ENCODE measurements at places on chromosomes 13 and 19.

GRCh38 chr19:16899566-16900075 lies 10.8 kb downstream of the F2RL3 start:
- no peak for DNase-seq

GRCh38 chr13:24241336-24241735 lies 68.0 kb upstream of the C1QTNF9 start:
- no peak for DNase-seq

DNA sequence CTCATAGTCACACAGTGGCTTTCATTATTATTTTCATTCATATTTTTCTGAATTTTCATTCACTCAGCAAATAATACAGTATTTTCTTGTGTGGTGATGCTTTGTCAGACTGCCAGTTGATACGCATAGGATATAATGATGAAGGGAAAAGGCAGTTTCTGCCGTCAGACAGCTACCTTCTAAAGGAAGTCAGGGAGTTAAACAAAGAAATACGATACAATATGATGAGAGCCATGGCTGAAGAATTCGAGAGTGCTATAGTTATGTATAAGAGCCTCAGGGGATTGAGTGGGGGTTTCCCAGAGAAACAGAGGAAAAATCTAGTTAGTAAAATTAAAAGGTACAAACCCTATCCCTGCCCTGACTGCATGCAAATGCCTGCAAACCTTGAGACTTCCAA lies 479.1 kb downstream of the OLFM4 start:
- no peak for DNase-seq

DNA sequence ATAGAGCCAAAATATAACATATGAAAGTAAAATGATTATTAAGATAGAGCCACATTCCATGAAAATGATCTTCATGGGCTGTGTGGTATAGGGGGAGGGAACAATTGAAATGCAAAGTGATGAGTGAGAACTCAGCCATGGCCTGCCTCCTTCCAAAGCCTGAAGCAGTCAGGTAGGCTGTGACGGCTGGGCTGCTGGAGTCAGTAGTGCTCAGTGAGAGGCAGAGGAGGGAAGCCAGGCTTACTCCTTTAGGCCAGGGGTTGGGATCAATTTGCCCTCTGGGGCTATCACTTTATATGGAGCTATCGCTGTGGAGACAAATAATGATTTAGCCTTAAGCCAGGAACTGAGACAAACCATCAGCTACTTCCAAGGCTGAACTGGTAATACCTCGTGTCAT lies 654.9 kb downstream of the FGF9 start:
- DNase-seq, result no peak

GRCh38 chr13:45765464-45765863 lies 63.3 kb downstream of the CBY2 start:
- no peak for DNase-seq

DNA sequence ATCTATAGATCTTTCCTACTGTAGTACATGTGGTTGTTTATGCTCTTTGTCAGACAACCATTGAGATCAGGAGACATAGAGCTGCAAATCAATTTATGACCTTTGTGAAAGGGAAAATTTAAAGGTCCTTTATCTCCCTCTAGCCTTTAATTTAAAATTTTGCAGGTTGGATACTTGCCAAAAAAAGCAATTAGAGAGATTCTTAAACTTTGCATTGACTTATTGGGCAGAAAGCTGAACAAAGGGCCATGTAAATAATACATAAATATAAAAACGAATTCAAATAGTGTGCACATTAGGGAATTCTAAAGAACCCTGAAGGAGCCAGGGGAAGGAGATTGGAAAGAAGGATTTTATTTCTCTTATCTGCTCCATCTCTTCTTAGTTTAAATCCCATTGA lies 22.0 kb upstream of the RB1 start:
- DNase-seq, result no peak

- DNase-seq, result no peak
These were observed 121.8 kb upstream of the VSTM2B start for GRCh38 chr19:29404015-29404414.

- no peak for DNase-seq
These were observed 3.4 kb downstream of the PCDH9 start for GRCh38 chr13:67226696-67227095.

DNA sequence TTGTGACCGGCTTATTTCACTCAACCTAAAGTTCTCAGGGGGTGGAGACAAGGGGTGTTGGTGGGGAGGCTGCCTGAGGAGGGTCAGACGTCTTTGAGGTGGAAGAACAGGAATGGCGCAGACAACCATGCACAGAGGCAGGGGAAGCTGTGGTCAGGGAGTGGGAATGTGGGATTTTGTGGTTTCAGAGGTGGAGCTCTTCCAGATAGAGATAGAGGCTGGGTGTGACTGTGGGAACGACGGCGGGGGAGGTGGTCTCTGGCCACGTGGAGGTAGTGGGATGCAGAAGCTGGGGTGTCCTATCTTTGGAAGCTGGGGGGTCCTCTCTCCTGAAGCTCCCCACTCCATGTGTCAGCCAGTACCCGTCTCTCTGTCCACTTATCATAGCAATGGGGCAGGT lies 7.8 kb upstream of the KLK14 start:
- no peak for DNase-seq

- DNase-seq, result no peak
These were observed 6.3 kb downstream of the TARM1 start for GRCh38 chr19:54074851-54075250.

GRCh38 chr13:109152311-109152820 lies 523.0 kb downstream of the MYO16 start:
- DNase-seq, result no peak

GRCh38 chr13:51923983-51924539 lies 62.3 kb downstream of the CCDC70 start:
- DNase-seq, result no peak

- no peak for DNase-seq
These were observed 1202.0 kb downstream of the EFNB2 start for GRCh38 chr13:105333416-105333815.

GRCh38 chr19:6753178-6754031 lies 13.8 kb downstream of the SH2D3A start:
- DNase-seq, result no peak

DNA sequence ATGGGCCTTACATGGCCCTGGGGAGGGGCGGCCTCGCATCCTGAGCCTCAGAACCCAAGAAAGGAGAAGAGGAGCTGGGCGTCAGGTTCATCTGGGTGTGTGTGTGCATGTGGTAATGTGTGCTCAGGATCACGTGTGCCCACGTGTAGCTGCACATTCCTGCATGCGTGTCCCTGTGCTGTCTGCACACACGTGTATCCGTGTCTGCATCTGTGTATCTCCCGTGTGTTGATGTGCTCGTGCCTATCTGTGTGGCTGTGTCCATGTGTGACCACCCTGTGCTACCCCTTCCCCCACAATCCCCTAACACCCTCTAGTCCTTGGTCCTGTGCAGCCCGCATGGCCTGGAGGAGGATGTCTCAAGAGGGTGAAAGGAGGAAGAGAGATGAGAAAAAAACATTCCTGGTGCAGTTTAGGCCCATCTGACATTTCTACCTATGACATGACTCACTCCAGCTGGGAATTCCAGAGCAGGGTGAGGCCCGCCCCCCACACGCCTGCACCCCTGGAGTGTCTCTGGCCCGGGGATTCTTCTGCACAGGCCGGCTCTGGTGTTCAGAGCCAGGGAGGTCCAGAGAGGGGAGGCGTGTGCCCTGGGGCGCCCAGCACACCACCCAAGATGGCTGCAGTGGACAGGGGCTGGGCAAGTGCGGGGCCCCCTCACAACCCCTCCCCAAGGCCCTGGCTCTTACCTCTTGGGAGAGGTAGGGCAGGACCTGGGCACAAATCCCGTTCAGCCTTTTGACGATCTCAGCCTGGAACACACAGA lies 7.1 kb downstream of the TLE5 start:
- peak; percentile 63 for DNase-seq

DNA sequence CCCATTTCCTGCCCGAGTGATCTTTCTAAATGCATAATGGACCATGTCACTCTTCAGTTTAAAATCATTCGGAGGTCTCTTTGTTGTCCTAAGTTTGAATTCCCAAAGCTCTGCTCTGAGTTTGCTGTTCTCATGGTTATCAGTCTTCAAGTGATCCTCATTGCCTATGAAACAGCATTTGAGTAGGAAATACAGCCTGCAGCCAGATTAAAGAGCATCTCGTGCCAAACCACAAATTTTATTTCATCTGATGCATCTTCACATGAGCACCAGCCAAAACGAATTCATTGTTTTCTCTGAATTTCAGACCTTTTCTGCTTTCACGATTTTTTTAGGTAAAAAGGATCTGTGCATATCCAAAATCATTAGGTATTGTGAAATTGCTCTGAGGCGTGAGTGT lies 299.6 kb downstream of the TDRD3 start:
- DNase-seq, result no peak

DNA sequence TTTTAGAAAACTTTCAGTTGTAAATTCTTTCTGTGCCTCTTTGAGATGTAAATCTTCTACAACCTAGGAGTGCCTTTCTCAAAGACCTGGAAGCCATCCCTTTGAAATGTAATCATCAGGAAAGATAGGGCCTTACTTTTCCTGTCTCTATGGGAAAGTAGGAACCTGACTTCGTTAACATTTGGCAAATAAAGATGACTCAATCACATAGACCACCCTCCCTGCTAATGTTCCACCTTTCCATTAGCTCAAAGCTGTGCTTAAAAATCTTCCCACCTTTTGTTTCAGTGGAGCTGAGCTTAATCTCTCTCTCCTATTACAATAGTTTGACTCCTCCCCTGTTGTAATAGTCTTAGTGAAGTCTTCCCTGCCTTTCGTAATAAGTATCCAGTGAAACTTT lies 247.7 kb downstream of the OLFM4 start:
- no peak for DNase-seq

DNA sequence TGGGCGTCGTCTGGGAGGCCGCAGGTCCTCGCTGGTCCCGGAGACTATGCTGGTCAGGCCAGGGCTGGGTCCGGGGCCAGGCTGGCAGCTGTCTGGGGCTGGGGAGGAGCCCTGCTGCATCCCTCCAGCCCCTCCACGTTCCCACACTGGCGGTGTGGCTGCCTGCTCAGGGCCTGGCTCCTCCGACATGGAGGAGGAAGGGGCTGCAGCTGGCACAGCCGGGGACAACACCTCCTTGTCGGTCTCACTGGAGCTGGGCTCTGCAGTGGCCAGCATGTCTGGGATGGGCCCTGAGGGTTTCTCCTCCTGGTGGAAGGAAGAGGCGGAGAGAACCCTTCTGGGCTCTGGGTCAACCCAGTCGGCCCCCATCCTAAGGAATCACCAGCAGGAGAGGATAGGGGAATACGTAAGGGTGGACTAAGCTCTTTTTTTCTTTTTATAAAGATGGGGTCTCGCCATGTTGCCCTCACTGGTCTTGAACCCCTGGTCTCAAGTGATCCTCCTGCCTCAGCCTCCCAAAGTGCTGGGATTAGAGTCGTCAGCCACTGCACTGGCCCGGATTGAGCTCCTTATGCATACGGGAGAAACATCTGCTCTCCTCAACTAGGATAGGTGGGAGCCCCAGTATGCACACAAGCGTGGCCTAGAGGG lies 806 bp downstream of the ZNF414 start:
- no peak for DNase-seq

- peak; percentile 83 for DNase-seq
These were observed at the start of gene LSR for GRCh38 chr19:35248310-35249145. Gene LSR, plus strand, starts transcription at chr19:35249002. Its CDS starts 21 bp downstream, at chr19:35249023.

DNA sequence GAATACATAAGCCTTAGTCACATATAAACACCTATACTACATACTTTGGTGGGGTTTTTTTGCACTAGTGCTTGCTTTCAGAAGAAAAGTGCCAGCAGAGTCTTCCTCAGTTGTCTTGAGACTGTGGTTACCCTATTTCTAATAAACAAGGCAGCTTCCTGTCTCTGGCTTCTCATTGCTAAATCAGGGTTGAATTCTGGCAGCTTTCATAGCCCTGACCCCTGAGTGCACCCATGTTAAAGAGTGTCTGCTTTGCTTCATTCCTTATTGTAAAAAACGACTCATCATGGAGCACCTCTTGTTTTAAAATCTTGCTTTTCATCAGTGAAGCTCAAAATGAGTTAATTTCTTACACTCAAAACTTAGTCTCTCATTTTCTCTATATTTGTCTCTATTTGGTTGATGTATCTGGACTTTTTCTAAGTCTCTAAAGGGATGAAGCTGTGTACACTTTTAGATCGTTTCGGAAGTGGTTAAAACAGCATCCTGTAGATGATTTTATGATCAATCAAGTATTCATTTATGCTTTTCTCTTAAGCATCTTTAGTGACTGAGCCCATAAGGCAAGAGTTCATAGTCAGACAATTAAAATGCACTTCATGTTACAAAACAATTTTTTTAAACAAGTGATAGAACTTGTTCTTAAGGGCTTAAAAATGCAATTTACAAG lies 72.1 kb downstream of the KLF12 start:
- no peak for DNase-seq

GRCh38 chr19:5498830-5499550 lies 43.8 kb downstream of the ZNRF4 start:
- no peak for DNase-seq

DNA sequence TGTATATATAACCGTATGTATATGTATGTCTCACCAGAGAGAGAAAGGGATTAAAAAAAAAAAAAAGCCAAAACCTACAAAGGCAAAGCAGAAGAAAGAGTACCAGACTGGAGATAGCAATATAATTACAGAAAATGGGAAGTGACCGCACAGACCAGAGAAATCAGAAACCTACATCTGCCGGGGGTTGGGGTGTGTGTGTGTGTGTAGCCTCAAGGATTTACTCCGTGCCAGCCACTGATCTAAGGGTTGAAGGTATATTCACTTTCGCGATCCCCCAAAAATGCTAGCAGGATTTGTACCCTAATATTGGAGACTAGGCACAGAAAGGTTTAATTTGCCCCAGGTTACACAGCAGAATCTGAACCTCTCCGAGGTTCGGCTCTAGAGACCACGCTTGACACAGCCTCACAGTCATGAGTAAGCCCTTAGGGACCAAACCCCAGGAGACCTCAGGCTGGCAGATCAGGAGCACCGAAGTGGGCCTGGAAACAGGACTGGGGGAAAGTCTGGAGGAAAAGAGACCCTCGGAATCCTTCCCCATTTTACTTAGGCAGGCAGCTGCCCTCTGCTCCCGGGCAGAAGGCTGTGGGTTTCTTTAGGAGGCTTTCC lies 14.8 kb downstream of the ARL11 start:
- DNase-seq, result no peak

DNA sequence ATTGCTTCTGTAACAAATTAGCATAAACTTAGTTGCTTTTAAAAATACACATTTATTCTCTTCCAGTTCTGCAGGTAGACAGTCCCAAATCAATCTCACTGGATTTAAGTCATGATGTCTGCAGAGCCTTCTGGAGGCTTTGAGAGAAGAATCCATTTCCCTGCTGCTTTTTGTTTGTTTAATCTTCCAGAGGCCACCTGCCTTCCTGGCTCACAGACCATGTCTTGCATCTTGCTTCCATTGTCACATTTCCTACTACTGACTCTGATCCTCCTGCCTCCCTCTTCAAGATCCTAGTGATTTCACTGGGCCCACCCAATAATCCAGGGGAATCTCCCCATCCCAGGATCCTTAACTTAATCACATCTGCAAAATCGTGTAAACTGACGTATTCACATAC lies 473.3 kb downstream of the ITGBL1 start:
- no peak for DNase-seq

GRCh38 chr19:7963566-7963965 lies 20.1 kb upstream of the TIMM44 start:
- DNase-seq, result no peak

DNA sequence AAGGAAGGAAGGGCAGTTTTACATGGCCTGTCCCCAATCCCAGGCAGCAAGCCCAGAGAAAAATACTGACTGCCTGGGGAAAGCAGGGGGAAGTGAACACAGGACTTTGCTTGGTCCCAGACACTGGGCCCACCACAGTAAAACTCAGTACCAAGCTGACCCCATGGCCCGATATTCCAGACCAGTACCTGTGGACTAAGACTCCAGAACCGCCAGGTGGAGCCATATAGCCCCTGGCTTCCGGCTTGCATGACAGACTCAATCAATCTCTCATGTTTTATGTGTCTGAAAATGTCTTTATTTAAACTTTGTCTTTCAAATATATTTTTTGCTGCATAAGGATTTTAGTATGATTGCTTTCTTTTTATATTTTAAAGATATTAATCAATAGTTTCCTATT lies 767.9 kb upstream of the SLITRK6 start:
- DNase-seq, result no peak
